ENCODE measurements at places on chromosomes 7 and 10.

GRCh38 chr7:46695051-46695708, 774.1 kb upstream of the IGFBP3 start:
- DNase-seq = no peak

DNA sequence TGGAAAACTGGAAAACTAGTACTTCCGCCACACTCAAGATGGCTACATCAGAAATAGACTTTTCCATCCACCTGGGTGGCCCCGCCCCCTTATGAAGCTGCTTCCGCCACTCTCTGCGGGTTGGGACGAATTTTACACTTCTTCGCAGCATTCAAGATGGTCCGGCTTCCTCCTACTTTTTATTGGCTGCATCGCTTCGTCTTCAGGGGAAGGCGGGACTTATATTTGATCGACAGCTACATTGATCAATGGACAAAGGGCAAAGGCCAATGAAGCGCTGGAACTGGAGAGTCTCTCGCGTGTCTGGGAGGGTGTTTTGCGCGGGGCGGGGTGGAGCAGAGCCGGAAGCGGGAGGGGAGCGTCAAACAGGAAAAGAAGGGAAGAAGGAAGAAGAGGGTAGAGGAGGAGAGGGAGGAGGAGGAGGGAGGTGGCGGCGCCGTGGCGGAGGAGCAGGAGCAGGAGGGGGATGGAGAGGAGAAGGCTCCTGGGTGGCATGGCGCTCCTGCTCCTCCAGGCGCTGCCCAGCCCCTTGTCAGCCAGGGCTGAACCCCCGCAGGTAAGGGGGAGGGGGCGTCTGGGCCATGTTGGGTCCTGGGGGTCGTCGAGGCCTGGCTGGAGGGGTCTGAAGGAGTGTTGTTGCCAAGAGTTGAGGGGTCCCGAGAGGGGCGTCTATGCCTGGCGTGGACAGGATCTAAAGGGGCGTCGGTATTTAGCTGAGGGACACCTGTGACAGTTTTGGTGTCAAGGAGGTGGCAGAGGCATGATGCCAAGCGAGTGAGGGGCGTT, at the start of gene WBP1L:
TSS of gene WBP1L (plus strand) at position 361 of the 786 bp plus-strand sequence. CDS start at position 467, 106 bp downstream.
- DNase-seq = peak; percentile 100

- no peak for DNase-seq
Measured at GRCh38 chr10:9302140-9302746, 1247.8 kb downstream of the GATA3 start.

DNA sequence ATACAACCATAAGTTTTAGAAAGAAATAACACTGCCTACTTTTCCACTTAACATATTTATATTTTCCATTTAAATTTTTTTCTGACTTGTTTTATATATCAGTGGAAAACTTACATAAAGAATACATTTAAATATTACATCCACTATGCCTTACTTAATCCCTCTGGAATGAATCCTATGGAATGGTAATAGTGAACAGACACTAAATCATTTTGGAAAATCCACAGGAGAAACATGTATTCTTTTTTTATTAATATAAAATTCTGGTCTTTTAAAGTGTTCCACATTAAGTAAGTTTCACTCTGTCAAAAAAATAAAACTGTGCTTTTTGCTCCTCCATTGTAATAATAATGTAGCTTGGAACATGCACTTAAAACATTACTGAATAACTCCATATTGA, 236.8 kb upstream of the LRRN3 start:
- DNase-seq = no peak

DNA sequence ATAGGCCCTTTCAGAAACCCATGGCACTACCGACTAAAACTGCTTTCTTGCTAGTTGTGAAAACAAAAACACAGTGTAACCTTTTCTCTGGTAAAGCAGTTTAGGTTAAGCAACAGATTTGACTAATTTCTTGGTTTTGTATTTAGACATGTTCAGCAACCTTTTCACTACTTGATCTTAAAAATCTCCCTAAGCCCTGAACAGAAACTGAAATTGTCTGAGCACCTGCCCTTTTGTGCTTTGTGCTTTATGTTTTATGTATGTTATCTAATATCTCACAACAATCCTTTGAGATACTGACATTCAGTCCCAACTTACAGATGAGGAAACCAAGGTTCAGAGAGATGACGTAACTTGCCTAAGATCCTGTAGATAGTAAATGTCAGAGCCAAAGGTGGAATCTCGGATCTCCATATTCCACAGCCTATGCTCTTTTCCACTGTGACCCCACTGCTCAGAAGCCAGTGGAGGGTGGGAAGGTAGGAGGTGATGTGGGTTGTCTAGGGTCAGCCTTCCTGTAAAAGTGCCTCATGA, 146.6 kb downstream of the LCOR start:
- no peak for DNase-seq

- no peak for DNase-seq
Measured at GRCh38 chr7:79300573-79300972, 152.9 kb downstream of the MAGI2 start.

DNA sequence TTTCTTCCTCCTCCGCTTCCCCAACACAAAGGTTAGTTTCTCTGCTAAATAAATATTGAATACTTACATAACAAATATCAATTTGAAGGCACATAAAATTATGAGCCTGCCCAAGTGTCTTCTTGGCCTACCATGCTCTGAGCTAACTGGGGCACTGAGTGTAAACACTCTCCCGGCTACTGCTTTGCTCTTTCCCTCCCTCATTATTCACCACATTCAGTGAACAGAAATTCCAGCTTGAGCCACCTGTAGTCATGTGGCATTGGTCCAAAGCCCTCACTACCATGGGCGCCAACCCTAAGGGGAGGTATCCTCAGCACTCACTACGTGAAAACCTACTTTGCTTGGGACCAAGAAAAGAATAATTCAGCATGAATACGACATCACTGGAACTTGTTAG, 409.0 kb downstream of the KCNMA1 start:
- DNase-seq = no peak

GRCh38 chr7:10475940-10476641, 497.6 kb upstream of the PHF14 start:
- DNase-seq = no peak

GRCh38 chr7:55509322-55509721, 63.0 kb downstream of the VOPP1 start:
- DNase-seq = no peak

DNA sequence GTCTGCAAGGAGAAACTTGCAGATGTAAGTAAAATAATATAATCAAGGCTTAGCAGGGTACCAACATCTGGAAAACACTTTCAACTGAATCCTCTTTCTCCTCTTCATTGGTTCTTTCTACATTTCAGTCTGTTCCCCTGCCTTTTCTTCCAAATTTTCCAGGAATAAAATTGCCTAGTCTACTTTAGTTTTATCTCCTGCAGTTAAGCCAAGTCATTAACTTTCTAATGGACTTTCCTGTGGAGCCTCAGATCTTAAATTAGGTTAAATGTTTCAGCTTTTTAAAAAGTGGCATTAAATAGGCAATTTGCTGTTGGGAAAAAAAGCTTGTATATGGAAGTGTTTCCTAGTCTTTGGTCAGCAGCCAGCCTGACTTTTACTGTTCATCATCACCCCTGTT, 70.8 kb downstream of the EEPD1 start:
- no peak for DNase-seq

DNA sequence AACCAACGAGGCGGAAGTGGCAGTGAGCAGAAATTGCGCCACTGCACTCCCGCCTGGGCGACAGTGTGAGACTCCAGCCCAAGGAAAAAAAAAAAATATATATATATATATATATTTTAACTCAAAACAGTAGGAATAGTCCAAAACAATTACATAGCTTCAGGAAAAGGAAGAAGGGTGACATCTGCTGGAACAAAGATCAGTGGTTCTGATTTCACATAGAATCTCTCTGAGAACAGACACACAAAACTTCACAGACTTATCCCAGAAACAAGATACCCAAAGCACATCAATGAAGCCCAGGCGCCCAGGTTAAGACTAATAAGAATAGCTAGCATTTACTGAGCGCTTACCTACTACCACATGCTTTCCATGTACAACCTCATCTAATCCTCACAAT, 45.0 kb downstream of the DNMBP start:
- no peak for DNase-seq

DNA sequence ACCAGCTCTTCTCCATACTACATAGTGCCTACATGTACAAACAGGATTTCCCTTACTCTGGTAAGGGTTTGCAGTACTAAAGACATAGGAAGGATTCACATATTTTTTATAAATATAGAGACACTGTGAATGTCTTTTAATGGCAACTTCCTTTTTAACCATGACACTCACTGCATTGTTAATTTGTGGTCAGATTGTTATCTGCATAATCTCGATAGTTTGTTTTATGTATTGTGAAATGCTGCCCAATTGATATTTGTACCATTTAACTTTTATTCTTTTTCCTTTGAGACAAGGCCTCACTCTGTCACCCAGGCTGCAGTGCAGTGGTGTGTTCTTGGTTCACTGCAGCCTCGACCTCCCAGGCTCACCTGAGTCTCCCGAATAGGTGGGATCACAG, 39.7 kb downstream of the SP8 start:
- no peak for DNase-seq

DNA sequence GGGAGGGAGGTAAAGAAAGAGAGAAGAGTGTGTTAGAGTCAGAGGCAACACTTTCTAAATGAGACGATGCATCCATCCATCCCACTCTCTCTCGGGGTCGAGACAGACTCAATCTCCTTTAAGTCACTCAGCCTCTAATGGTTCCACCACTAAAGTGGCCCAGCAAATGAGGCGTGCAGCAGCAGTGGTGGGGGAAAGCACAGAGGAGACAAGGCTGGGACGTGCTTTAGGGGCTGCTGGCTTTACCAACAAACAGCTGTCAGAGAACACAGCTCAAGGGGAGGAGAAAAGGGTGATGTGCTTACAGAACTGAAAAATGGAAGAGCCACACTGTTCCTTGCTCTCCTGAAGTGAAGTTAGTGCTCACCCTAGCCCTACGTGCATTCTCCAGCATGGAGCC, 4.5 kb upstream of the SEC31B start:
- DNase-seq = no peak

DNA sequence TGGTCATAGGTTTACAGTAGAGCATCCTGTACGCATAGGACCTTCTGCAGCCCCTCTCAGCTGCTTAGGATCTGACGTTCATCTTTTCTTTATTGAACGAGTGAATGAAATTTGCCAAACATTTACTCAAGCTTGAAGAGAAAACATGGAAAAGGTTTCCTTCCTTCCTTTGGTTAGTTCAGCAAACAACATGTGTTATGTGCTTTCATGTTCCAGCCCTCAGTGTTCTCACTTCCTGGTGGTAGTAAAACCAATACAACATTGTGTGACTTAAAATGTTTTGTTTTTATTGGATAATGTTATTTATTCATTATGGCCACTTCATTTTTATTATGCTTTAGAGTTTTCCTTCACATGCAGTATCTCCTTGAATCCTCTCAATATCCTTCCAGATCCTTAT, 1.4 kb upstream of the CDCA7L start:
- no peak for DNase-seq

DNA sequence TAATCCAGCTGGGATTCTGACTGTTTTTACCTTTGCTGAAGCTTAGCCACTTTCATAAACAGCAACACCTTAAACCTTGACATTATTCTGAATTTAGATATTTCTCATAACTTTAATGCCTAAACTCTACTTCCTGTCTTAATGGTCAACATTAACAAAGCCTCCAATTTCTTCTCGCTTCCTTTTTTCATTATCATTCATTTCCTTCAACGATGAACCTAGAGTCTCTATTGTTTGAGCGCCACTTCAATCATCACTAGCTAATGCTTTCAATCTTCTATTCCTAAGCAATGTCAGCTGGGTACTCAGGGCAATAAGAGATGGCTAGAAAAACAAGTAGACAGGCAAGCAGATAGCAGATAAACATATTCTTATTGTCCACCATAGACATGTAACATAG, 96.6 kb upstream of the TMEM196 start:
- DNase-seq = no peak

DNA sequence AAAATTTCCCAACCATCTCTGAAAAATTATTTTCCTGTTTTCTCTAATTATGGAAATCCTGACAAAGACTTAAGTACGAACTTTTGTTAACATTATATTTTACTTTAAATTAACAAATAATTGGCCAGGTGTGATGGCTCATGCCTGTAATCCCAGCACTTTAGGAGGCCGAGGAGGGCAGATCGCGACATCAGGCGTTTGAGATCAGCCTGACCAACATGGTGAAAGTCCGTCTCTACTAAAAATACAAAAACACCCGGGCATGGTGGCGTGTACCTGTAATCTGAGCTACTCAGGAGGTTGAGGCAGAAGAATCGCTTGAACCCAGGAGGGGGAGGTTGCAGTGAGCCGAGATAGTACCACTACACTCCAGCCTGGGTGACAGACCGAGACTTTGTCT, 32.2 kb downstream of the DGKB start:
- no peak for DNase-seq

GRCh38 chr7:31076641-31077310, 24.7 kb downstream of the ADCYAP1R1 start:
- no peak for DNase-seq

DNA sequence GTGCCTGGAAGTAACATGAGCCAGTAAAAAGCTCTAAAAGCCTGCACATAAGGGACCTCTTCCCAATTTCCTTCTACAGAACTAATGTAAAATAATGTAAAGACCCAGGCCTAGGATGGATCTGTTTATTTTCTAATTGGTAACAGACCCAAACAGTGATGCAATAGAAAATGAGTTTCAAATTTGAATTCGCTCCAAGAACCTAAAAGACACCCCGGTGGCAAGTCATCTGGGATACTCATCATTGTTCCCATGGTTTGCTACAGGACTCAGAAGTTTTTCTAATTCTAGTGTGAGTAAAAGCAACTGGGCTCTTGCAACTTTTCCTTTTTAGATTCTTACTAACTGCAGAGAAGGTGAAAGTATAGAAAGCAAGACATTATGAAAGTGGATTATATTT, 271.3 kb upstream of the CACNA2D1 start:
- no peak for DNase-seq

- no peak for DNase-seq
Measured at GRCh38 chr7:311796-312195, 21.8 kb downstream of the FOXL3 start.

DNA sequence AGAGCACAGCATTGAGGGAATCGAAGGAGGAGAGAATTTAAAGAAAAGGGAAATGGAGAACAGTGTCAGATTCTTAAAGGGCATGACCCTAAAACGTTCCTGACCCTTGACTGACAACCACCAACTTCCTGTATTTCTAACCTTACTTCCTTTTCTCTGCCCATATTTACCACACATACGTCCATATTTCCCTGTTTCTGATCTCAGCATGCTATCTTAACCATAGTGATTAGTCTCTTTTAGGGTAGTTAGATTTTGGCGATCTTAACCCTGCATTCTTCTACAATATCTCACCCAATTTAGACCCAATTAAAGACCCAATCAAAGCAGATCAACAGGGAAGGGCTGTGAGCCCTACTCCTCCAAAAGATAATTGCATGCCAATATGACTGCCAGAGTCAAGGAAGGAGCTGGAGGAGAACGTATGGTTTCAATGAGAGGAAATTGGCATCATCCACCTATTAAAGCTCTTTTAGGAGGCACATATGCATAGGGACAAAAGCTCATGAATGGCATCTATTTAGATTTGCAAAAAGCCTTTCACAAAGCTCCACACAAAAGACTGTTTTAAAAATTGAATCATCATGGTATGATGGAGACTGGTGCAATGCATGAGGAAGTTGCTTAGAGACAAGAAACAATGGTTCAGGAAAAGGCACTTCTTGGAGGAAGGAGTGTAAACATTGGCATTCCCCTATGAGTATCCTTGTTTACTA, 49.0 kb upstream of the ARHGAP12 start:
- DNase-seq = no peak

Measured in substantia nigra (tissue), 51 donors.